ENCODE measurements at places on chromosomes 4 and X. TPM values are rescaled to one million over a fixed set of nuclear protein-coding genes. Genes with fewer than 3 reads are reported as not detected.

HERC6 gene
- 5.2 TPM for total RNA-seq

CTPS2 gene
- 11.9 TPM for total RNA-seq

RASL11B gene
- total RNA-seq: 4.8 TPM

SPOCK3 gene
- under 0.01 TPM for total RNA-seq

KCND1 gene
- total RNA-seq: 1.4 TPM

MGAT4D gene
- not detected for total RNA-seq
